Ureter (tissue), 1 donor: ENCODE measurements at places on chromosomes 7 and 10. TPM values are rescaled to one million over a fixed set of nuclear protein-coding genes. Genes with fewer than 3 reads are reported as not detected.

Gene MINDY4
- 16.8 TPM for total RNA-seq

Gene GPR26
- not detected for total RNA-seq

Gene ENO4
- total RNA-seq = 0.73 TPM

Gene EMX2
- 46.1 TPM for total RNA-seq

Gene MGAM2
- total RNA-seq = not detected

Gene IFIT2
- 4.0 TPM for total RNA-seq

Gene MBLAC1
- 1.5 TPM for total RNA-seq

Gene CHCHD2
- 283 TPM for total RNA-seq

Gene HIP1
- 31.6 TPM for total RNA-seq

Gene ANXA11
- 372 TPM for total RNA-seq

Gene ACSL5
- 117 TPM for total RNA-seq

Gene HGF
- total RNA-seq = 20.9 TPM

Gene KIAA1549
- 6.3 TPM for total RNA-seq

Gene CFTR
- 1.9 TPM for total RNA-seq

Gene SUGCT
- 3.1 TPM for total RNA-seq

Gene MSS51
- 3.0 TPM for total RNA-seq

Gene NDUFB2
- 180 TPM for total RNA-seq

Gene PI4K2A
- 16.7 TPM for total RNA-seq

Gene SLC35G1
- 4.8 TPM for total RNA-seq

Gene HMX3
- not detected for total RNA-seq

Gene CALHM3
- not detected for total RNA-seq

Gene TRPV5
- not detected for total RNA-seq

Gene LRMDA
- 23.1 TPM for total RNA-seq

Gene ARHGAP22
- 4.6 TPM for total RNA-seq

Gene VENTX
- 0.81 TPM for total RNA-seq

Gene ENKUR
- not detected for total RNA-seq

Gene CCDC6
- 64.5 TPM for total RNA-seq

Gene TMEM236
- total RNA-seq = 0.49 TPM

Gene NEUROG3
- not detected for total RNA-seq

Gene NAT16
- not detected for total RNA-seq

Gene HSPA12A
- total RNA-seq = 15.7 TPM

Gene ANXA8L1
- total RNA-seq = 65.7 TPM

Gene IFIT1
- total RNA-seq = 4.1 TPM

Gene IKZF1
- total RNA-seq = 15.2 TPM

Gene MCM10
- total RNA-seq = 1.6 TPM

Gene PLCE1
- 59.2 TPM for total RNA-seq

Gene PGAM2
- 0.62 TPM for total RNA-seq

Gene RAPGEF5
- total RNA-seq = 56.9 TPM

Gene PLXNA4
- 7.6 TPM for total RNA-seq

Gene NPVF
- not detected for total RNA-seq

Gene RINT1
- total RNA-seq = 17.2 TPM

Gene DNAJB9
- 16.7 TPM for total RNA-seq

Gene ITGA8
- total RNA-seq = 58.6 TPM

Gene NUTM2D
- total RNA-seq = 9.3 TPM

Gene CTNNA3
- 1.1 TPM for total RNA-seq
